ENCODE measurements at places on chromosomes 5 and 9. TPM values are rescaled to one million over a fixed set of nuclear protein-coding genes. Genes with fewer than 3 reads are reported as not detected.

DNA sequence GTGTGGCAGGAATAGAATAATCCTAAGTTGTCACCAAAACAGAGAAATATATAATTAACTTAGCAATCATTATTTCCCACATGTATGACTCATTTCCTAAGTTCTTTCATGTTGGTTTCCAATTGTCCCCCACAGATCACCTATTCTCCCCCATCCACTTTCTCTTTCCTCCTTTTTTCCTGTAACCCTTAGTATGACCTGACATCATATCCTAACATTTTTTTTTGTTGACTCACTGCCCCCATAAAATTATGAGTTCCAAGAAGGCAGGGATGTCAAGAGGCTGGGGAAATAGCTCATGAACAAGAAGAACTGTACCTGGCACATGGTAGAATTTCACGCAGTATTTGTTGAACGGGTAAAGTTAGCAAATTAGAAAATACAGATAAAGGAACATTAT, 186.7 kb downstream of the DCP2 start:
- no peaks in the 10 kb centered on the region for H3K36me3 ChIP-seq
- no peak for DNase-seq
- H3K4me3 ChIP-seq: no peak overlapping the region
- no peaks in the 10 kb centered on the region for H3K27me3 ChIP-seq
- H3K4me1 ChIP-seq: no peaks in the 10 kb centered on the region
- no peak overlapping the region for H3K27ac ChIP-seq

- H3K36me3 ChIP-seq: no peaks in the 10 kb centered on the region
- no peak overlapping the region for H3K4me3 ChIP-seq
- no peaks in the 10 kb centered on the region for H3K27me3 ChIP-seq
- H3K27ac ChIP-seq: no peak overlapping the region
Measured at GRCh38 chr9:73775757-73776156, 624.1 kb downstream of the ANXA1 start.

DNA sequence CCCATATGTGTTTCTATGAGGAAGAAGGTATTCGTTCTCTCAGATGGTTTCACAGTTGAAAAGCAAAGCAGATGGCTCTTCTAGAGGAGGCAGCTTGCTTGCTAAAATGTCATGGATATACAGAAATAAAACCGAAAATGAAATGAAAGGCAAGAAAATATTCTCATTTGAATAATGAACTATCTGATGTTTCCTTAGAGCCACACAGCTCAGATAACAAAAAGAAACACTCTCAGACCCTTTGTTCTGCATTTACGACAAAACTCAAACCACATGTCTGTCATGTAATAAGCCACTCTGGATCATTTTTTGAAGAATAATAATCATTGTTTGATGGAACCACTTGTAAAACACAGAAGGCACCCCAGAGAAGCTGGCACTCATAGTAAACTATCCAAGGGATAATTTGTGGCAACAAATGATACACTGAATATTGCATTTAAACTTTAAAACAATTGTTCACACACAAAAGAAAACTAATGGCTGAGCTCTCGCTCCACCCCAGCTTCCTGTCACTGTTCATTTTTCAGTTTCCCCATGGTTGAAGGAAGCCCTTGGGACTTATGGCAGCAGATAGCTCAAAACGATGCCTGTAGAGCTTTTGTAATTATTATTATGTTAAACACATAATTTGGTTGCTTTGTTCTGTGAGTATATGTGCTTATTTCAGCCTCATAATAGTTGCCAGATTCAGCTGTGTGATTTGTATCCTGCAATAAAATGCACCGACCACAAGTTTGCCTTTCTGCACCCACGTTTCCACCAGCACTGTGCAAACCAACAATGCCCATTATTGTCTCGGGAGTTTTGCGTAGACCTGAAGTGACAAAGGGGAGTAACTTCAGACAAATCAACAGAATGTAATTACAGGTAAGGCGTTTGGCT, 256.0 kb downstream of the TMEM167A start:
- H3K4me1 ChIP-seq: no peaks in the 10 kb centered on the region
- no peak for DNase-seq
- no peak overlapping the region for H3K4me3 ChIP-seq
- no peaks in the 10 kb centered on the region for H3K27me3 ChIP-seq
- H3K36me3 ChIP-seq: no peaks in the 10 kb centered on the region
- no peak overlapping the region for H3K27ac ChIP-seq

ZNF454 gene
- polyA plus RNA-seq: not detected

PDZD2 gene
- polyA plus RNA-seq: not detected

DNA sequence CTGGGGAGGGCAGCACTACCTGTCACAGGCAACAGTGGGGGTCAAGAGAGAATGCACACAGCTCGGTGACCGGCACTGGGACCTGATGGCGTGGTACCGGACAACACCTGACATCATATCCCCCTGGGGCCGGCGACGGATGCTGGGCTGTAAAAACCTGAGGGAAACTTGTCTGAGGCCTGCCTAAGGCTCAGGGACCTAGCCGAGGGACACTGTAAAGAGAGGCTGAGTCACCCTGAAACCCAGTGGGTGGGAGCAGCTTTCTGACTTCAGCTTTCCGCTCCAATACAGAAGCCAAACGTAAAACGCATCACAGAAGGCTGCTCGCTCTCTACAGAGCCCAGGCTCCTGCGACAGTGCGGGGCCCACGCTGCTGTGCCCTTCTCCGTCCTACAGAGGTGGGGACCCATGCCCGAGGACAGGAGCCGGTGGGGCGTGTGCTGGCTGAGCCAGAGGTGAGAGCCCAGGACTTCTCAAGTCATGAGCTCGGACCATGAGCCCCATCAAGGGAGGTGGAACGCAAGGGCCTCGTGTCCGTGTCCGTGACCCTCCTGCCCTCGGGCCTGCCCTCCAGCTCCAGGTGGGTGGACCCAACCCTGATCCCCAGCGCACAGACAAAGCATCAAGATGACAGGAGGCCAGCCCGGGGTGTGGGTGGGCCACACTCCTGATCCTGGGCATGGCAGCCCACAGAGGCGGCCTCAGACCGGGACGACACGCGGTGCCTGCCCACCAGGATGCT, 5.3 kb downstream of the RALGDS start:
- no peak for DNase-seq
- H3K27me3 ChIP-seq: no peaks in the 10 kb centered on the region
- H3K27ac ChIP-seq: peak overlapping the region; percentile 52
- no peak overlapping the region for H3K4me3 ChIP-seq
- no peaks in the 10 kb centered on the region for H3K36me3 ChIP-seq

DNA sequence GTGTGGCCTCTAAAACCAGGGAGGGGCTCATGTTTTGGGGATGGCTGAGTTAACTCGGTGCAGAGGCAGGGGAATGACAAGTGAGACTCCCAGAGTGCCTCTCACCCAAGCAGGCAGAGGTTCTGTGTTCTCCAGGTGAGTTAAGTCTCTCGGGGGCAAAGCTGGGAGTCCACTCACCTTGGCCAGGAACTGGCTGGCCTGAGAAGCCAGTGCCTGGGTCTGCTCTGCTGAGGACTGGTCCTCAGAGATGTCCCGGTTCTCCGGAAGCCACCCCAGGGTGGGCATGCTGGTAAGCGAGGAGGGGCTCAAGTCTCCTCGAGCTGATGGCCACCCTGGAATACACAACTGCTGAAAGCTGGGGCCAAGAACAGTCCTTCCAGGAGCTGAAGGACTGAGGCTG, 20.4 kb downstream of the AKNA start:
- DNase-seq: no peak
- no peaks in the 10 kb centered on the region for H3K27me3 ChIP-seq
- no peak overlapping the region for H3K27ac ChIP-seq
- H3K4me1 ChIP-seq: no peaks in the 10 kb centered on the region
- no peak overlapping the region for H3K4me3 ChIP-seq

MARCOL gene
- not detected for polyA plus RNA-seq

PCDHB1 gene
- polyA plus RNA-seq: 0.03 TPM

DNA sequence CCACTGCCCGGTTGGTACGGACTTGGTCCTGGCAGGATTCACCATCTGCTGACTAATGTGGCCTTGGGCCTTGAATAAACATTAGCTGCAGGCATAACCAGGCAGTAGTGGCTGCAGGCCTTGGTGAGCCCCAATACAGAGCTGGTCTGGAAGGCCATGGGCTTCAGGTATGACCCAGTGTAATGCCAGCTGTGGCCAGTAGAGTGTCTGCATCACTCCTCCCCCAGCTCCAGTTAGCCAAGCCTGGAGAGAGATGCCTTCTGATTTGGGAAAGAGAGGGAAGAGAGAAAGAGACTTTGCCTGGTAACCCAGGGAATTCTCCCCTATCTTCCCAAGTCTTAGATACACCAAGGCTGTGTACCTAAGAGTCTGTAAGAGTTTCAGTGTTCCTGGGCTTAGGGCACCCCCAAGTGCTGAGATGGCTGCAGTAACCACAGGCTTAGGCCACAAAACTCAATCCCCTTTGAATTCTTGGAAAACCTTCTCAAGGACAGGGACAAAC, 5.6 kb upstream of the C5 start:
- H3K4me1 ChIP-seq: no peaks in the 10 kb centered on the region
- no peaks in the 10 kb centered on the region for H3K36me3 ChIP-seq
- H3K27me3 ChIP-seq: no peaks in the 10 kb centered on the region

CAMK4 gene
- 0.89 TPM for polyA plus RNA-seq

ELOVL7 gene
- polyA plus RNA-seq: 18.6 TPM

DNA sequence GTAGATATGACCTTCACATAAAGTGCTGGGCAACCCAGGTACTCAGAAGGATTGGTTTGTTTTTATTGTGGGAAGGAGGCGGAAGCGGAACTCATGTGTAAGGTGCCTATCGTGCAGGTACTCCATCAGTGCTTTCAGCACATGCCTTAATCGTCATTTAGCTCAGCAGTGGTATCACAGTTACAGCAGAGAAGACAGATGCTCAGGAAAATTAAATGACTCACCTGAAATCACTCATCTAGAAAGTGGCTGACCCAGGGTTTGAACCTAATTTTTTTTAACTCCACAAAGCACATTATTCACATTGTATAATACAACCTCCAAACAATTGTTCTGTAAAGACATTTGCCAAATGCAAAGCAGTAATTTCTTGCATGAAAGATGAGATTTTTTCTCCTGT, 2.2 kb downstream of the C5orf46 start:
- DNase-seq: no peak
- no peak overlapping the region for H3K27ac ChIP-seq
- H3K36me3 ChIP-seq: no peaks in the 10 kb centered on the region
- H3K4me1 ChIP-seq: no peaks in the 10 kb centered on the region
- no peak overlapping the region for H3K4me3 ChIP-seq
- H3K27me3 ChIP-seq: no peaks in the 10 kb centered on the region

Data from small intestine (tissue), 16 donors.